PC-3 (cell line): ENCODE measurements at places on chromosomes 7 and 10. TPM values are rescaled to one million over a fixed set of nuclear protein-coding genes. Genes with fewer than 3 reads are reported as not detected.

The RARRES2 gene
- total RNA-seq = 1.6 TPM in 1 of 2 replicates, not detected in the other

The LEP gene
- not detected in 2 replicates for total RNA-seq

The CABCOCO1 gene
- not detected in 2 replicates for total RNA-seq

The MMD2 gene
- not detected in 2 replicates for total RNA-seq

The SLC29A4 gene
- 6.7 and 8.9 TPM in 2 replicates for total RNA-seq

The SUN3 gene
- total RNA-seq = not detected in 2 replicates

The FAM3C gene
- 37.7 and 37.9 TPM in 2 replicates for total RNA-seq

The PCGF6 gene
- 8.8 and 11.6 TPM in 2 replicates for total RNA-seq

The CPA2 gene
- total RNA-seq = not detected in 2 replicates

The EN2 gene
- 2.3 and 2.4 TPM in 2 replicates for total RNA-seq

The SPDYE8 gene
- total RNA-seq = not detected in 2 replicates

The TRIL gene
- 0.12 and 0.29 TPM in 2 replicates for total RNA-seq

The TEX47 gene
- not detected in 2 replicates for total RNA-seq

The PDK4 gene
- total RNA-seq = 0.63 and 3.2 TPM in 2 replicates

GRCh38 chr10:94131885-94132284, 138.2 kb downstream of the PLCE1 start:
- DNase-seq = peak; percentile 61

- no peak for DNase-seq
Measured at GRCh38 chr7:69067397-69067796, 530.9 kb upstream of the AUTS2 start.

DNA sequence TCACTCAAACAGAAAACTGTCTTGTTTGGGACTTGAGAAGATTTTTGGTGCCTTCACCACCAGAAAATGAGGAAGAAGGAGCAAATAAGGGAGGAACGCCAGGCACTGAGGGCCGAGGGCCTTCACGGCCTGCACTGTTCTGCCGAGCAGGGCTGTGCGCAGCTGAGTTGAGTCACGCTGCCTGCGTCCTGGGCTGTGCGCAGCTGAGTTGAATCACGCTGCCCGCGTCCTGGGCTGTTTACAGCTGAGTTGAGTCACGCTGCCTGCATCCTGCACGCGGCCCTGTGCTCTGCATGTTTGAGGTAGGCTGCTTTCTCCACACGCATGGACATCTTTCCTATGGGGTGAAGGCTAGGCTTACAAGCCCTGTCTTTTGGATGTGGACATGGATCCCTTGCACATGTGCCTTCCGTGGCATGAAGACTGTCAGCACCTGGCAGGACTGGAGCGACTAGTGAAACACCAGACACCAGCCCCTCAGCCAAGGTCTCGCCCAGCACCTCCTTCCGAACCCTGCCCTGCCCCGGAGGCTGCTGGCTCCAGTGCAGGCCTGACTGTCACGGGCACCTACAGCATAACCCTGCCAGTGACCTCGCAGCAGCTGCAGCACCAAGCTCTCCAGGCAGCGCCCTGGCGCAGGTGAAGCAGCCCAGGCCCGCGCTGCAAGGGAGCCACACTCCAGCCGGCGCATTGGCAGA, 96.7 kb downstream of the HTR5A start:
- peak; percentile 68 for DNase-seq

GRCh38 chr7:100835903-100836811, 8.8 kb upstream of the EPHB4 start:
- DNase-seq = no peak

DNA sequence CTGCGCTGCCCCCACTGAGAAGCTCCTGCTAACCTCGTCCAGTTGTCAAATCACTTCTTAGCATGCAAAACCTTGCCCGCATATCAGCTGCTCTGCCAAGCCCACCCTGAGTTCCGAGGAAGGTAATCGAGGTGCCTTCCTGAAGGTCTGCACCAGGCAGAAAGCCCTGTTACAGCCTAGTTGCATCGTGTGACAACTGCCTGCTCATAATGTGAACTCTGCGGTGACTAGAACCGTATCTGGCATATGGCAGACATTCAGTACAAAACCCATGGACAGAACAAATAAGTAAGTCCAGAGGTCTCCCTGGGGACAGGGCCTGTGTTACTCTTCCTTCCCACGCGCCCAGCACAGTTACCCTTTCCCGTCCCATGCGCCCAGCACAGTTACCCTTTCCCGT, 394.3 kb downstream of the DNAJB6 start:
- no peak for DNase-seq

DNA sequence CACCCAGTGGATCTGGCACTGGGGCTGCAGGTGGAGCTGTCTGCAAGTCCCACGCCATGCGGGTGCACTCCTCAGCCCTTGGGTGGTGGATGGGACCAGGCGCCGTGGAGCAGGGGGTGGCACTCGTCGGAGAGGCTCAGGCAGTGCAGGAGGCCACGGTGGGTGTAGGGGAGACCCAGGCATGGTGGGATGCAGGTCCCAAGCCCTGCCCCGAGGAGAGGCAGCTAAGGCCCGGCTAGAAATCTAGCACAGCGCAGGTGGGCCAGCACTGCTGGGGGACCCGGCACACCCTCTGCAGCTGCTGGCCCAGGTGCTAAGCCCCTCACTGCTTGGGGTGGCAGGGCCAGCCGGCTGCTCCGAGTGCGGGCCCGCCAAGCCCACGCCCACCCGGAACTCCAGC, 25.7 kb downstream of the HTR7 start:
- DNase-seq = no peak

DNA sequence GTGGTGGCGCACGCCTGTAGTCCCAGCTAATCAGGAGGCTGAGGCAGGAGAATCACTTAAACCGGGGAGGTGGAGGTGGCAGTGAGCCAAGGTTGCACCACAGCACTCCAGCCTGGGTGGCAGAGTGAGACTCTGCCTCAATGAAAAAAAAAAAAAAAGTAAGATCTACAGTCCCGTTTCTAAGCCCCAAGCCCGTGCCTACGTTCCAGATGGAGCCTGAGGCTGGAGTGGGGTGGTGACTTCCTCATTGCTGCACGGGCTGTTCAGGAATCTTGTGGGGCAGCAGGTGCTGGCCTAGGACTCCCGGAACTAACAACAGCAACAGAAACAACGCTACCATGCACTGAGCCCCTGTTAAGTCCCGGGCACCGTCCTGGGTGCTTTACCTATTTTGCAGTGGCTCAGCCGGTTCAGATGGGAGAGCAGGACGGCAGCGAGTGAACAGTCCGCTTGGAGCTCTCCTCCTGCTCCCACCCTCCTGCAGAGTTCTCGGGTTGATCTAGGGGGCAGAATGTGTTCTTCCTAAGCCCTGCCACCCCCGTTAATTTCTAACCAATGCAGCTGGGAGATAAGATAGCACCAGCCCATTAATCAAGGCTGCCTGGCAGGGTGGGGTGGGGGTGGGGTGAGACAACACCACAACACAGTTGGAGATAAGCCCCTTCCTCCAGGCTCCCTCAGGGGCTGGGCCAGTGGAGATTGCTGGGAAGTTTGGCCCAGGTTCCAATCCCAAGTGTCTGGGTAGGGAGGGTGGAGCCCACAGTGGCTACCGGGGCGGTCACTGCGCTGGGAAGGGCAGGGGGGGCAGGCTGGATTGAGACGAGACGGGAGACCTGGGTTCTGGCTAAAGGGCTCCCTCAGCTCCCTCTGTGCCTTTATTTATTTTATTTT, 17.0 kb upstream of the SFRP5 start:
- no peak for DNase-seq

DNA sequence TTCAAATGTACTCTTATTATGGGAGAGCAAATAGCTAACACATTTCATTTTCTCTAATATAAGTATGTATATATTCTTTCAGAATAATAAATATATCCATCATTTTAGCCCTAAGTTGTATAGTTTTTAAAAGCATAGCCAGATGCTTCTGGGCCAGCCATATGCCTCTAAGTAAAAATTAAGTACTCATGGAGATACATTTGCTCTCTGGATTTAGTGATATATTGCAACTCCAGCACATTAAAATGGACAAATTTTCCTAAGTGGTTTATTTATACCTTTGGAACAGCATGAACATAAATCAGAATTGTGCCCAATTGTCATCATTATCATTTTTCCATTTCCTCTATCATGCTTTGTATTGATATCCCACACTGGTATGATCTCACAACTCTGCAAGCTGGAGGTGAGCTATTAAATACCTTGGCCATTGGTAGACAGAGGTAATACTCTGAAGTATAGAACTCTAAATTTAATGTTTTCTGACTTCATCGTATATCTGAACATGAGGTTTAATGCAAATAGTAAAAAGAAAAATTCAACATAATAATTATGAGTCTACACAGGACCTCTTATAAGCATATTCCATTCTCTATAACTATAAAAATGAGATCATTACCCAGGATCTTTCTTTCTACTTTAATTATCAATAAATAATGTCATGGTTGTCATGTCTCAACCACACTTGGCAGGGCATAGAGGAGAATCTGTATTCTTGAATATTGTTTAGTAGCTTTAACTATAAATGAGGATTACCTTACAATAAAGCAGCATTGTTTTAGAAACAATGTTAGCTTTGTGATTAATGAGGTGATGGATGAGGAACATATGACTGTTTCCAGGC, 90.8 kb downstream of the AGMO start:
- DNase-seq = no peak

GRCh38 chr10:10872035-10872673, 145.5 kb upstream of the CELF2 start:
- DNase-seq = no peak

DNA sequence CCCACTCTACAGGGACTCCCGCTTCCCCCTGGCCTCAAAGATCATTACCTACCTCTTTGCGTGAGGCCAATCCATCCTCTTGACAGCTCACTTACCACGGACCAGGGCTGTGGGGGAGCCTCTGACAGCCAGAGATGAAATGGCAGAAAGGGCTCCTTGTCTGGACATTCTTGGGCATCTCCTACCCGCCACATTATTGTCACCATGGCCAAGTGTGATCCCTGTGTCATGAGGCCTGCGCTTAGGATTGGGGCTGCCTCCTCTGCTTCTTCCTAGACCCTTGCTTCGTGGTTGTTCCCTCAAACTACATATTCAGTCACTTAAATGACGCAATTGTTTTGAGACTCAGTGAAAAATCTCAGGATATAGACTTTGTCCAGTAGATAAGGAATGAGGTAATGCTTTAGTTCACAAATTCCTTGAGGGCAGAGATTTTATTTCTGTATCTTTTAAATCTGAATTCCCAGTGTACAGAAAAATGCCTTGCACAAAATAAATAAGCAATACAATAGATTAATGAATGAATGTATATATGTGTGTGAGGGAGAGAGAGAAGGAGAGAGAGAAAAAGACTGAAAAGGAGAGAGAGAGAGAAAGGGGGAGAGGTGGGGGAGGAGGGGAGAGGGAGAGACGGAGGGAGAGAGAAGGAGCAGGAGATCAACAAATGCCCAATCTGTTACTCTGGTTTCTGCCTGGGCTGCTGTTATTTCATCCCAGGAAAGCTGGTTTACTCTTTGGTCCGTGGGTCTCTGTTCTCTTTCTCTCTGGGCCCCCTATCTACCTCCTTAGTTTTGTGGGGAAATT, 159.0 kb downstream of the PLXNA4 start:
- DNase-seq = no peak

DNA sequence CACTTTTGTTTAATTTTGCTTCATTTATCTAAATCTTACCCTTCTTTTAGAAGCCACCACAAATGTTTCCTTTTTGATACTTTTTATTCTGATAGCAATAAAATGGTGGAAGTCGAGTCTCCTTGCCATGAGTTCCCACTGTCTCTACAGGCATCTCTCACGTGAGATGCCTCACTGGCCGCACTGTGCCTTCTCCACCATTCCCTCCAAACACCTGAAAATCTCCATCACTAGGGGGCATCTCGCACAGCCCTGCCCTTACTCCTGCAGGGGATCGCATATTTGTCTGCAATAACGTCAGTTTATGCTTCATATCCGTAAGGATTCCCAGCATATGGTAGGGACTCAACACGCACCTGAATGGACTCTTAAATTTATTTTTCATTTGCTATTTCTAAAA, 56.3 kb upstream of the NCAPG2 start:
- DNase-seq = no peak

- DNase-seq = peak; percentile 46
Measured at GRCh38 chr10:89115876-89116627, 91.1 kb downstream of the CH25H start.

GRCh38 chr10:125628104-125629049, 54.6 kb downstream of the TEX36 start:
- DNase-seq = no peak

DNA sequence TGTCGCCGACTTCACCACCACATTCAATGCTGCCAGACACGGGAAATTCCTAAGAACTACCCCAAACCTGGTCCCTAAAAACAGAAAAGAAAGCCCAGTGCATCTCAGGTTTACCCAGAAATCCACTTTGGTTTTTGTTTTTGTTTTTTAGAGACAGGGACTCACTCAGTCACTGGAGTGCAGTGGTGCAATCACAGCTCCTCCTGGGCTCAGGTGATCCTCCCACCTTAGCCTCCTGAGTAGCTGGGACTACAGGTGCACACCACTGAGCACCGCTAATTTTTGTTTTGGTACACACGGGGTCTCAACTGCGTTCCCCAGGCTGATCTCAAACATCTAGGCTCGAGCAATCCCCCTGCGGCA, 22.8 kb downstream of the MAD1L1 start:
- DNase-seq = no peak

DNA sequence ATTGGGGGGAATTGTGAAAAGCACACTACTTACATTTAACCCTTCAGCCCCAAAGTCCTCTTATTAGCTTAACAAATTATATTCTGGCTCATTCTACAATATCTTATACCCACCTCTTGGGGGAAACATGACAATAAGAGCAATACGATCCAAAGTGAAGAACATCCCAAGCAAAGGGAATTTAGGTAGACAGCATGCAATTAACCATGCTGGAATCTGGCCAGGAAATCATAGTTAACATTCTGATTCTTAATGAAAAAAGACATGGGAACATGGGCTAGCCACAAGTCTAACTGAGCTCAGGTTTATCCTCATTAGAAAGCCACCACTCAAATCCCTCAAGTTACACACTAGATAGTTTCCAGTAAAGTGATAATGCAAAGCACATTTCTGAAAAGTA, 241.9 kb upstream of the SLC26A5 start:
- no peak for DNase-seq

DNA sequence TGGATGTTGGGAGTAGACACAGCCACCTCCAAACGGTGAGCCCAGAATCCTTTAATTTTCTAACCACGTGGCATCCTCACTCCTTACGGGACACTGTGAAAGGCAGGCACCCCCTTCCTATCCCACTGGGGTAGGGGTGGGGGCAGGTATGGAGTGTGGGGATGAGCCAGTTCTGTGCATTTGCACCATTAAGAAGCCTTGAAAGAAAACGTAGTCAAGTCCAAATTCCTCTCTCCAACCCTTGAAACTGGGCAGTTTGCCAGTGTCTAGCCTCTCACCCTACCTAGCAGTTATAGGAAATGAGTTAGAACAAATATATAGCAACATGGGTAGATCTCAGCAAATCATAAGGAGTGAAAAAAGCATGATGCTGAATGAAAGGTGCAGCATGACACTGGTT, 92.4 kb upstream of the LEP start:
- DNase-seq = peak; percentile 16

- no peak for DNase-seq
Measured at GRCh38 chr7:80244206-80244916, 109.7 kb downstream of the GNAI1 start.

DNA sequence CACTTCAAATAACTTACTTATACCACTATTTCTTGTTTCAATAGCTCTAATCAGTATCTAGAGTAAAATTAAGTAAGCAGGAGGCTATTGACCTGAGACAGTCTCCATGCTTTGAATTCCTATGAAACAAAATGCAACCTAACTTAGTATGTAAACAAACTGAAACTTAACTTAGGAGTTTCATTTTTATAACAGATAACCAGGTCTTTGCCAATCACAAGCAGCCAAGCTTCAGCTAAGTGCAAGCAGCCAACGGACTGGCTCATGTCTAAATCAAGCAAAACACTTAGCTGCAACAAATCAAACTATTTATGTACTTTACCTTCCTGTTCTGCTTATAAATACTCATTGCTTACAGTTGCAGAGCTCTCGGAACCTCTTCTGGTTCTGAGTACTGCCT, 4.4 kb upstream of the GSTK1 start:
- no peak for DNase-seq
